ENCODE measurements at places on chromosomes 5 and 9.

GRCh38 chr5:88679638-88680037 lies 203.3 kb downstream of the MEF2C start:
- no peak for DNase-seq

GRCh38 chr9:118575341-118576070 lies 793.7 kb downstream of the BRINP1 start:
- no peak for DNase-seq

DNA sequence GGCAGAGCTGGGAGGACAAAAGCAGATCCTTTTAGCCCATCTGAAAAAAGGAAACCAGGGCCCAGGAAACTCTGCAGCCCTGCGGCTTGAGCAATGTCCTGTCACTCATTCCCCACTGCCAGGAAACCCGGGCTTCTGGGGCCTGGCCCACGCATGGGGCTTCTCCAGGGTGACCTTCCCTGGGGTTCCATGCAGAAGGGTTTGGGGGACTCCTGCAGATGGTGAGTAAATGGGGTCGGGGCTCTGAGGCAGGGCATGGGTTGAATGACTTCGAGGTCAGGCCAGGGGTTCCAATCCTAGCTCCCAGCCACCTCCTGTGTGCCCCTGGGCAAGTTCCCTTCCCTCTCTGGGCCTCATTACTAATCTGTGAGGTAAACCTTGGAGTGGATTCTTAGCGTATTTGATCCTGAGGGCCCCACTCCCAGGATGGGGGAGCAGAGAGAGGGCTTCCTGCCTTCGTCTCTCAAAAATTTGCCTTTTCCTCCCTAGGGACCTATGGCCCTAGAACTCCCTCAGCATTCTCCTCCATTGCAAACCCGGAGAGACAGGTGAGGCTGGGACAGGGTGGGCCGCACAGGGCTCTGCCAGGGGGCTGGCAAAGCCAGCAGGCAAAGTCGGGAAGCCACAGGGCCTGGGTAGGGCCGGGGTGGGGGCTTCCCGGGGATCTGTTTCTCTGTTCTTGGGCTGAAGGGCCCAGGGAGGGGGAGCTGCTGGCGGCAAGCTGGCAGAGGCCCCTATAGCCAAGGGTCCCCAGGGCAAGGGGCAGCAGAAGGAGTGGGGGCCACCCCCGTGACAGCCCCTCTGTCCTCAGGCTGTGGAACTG lies 25.8 kb downstream of the ADGRD2 start:
- no peak for DNase-seq

GRCh38 chr9:134984372-134985265 lies 66.9 kb upstream of the FCN1 start:
- DNase-seq, result no peak

- DNase-seq, result no peak
Observed at GRCh38 chr5:64384765-64385164, 121.0 kb upstream of the RGS7BP start.

GRCh38 chr5:115471345-115472063 lies 73.1 kb downstream of the FEM1C start:
- peak; percentile 16 for DNase-seq

DNA sequence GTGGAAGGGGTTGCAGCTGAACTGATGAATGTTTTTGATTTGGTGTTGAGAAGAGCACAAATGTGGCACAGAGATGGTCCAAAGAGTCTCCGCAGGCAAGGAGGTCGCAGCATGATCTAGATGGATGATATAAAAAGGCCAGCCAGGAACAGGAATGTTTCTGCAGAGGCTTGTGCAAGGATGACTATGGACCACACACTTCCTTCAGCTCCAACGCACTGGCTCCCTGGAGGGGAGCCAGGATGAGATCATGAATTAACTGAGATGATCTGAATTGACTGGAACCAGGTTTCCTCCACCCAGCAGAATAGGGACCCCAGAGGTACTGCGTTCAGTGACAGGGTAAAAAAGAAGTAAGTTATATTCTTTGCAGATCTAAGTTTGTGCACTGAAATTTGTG lies 89.0 kb downstream of the ARSB start:
- peak; percentile 62 for DNase-seq

DNA sequence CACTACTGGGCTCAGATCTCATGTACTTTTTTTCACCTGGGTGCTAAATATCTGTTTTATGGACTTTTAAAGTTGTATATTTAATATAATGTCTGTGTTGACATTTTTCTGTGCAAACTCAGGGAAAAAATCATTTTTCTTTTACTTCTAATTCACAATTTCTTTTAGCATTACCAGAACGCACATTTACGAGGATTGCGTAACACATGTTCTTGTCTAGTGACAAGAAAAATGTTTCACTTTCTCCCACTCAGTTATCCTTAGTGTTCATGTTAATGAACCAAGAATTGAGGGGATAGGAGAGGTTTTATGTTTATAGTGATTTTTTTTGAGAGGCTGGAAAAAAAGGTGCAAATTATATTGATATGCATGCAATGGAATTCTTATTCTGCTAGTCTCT lies 86.3 kb upstream of the PJA2 start:
- no peak for DNase-seq

DNA sequence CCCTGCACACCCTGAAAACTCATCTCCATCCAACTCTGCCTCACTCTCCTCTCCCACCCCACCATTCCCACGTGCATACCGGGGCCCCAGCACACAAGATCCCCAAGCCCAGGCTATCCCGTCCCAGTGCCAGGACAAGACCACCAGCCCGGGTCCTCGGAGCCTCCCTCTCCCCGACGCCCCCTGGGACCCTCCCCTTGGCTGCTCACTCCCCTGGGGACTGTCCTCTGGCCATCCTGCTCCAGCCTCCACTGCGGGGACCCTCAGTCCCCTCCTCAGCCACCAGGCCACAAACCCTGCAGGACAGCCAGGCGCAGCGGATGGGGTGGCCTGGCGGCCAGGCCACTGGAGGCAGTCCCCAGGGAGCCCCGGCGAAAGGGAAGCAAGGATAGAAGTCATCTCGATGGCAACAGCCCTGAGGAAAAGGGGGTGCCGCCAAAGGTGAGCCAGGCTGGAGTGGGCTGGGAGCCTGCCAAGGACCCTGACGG lies 62.8 kb downstream of the C9orf50 start:
- no peak for DNase-seq

DNA sequence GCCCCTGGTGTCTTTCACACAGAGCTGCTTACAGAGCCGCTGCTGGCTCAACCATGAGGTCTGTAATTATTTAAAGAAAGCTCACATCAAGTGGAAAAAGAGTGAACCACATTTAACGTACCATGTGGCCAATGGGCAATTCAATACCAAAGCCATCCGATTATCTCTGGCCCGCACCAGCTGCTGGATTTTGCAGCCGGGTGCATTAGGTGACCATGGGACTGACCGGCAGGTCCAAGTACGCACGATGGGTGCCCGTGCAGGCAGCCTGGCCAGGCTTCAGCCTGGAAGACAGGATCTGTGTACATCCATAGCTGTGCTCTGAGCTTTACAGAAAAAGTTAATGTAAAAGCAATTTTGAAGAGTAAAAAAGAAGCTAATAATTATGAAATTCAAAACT lies 20.5 kb downstream of the PPARGC1B start:
- no peak for DNase-seq

- no peak for DNase-seq
Observed at GRCh38 chr5:51881901-51882300, 498.7 kb downstream of the ISL1 start.

- peak; percentile 86 for DNase-seq
Observed at GRCh38 chr9:706606-707459, 134.7 kb upstream of the DMRT1 start.

GRCh38 chr5:127492854-127493738 lies 24.3 kb upstream of the PRRC1 start:
- peak; percentile 40 for DNase-seq

DNA sequence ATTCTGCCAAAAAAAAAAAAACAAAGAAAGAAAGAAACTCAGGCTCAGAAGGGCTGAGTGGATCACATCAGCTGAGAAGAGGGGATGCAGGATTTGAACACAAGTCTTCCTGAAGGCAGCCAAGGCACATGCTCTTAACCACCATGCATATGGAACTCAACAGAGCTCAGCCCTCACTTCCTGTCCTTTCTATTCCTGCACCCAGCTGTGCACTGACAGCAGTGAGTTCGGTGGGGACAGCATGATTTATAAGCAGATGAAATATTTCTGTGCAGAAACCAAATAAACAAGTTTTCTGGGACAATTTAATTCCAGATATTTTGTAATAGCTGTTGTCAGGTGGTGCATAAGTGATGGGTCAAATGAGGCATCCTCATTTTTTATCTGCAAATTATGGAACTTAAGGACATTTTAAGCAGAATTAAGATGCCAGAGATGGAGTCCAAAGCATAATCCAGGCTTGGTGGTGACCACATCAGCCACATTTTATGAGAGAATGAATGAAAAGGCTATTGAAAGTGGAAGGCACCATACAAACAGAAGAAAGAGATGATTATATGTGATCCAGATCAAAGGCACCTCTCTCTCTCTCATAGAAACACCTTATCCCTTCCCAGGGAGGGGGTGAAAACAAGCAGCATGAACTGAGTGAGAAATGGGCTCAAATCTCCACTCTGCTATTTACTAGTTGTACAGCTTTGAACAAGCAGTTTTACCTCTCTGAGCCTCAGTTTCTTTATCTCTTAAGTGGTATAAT lies 303.6 kb upstream of the MSX2 start:
- DNase-seq, result no peak

DNA sequence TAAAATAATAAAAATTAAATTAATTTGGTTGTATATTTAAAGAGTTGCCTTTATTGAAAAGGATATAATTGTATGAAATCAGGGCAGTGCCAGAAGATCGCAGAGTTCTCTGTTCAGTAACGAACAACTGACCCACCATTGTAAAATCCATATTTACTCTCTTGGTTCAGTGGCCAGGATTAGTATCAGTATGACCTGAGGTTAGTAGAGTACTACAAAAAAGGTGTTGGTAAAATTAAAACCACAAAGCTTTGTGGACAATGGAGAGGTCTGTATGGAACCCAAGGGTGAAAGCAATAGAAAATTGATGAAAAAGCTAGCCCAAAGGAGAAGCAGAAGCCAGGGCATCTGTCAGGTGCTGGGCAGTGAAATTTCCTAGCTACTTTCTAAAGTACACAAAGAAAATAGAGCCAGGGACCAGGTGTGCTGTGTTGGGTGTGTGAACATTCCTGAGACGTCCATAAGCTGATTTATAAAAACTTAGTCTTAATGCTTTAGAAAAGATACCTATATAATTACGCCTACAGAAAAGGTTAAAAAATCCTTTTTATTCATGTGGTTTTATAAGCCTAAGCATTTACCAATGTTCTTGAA lies 159.5 kb downstream of the AOPEP start:
- DNase-seq, result no peak

DNA sequence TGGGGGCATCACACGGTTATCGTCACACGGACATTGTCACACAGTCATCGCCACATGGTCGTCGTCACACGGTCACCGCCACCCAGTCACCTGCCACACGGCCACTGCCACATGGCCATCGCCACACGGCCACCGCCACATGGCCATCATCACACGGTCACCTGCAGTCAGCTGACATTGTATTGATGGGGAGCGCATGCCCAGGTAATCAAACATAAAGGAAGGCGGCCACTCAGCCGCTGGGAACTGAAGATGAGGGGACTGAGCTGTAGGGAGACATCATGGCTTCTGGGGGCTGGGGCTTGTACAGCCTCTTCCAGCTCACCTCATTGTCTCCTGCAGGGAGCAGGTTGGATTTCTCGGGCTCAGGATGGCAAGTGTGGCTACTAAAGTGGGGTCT lies 49.2 kb downstream of the MRPL36 start:
- no peak for DNase-seq

GRCh38 chr9:77569335-77569734 lies 78.8 kb downstream of the GNA14 start:
- no peak for DNase-seq

DNA sequence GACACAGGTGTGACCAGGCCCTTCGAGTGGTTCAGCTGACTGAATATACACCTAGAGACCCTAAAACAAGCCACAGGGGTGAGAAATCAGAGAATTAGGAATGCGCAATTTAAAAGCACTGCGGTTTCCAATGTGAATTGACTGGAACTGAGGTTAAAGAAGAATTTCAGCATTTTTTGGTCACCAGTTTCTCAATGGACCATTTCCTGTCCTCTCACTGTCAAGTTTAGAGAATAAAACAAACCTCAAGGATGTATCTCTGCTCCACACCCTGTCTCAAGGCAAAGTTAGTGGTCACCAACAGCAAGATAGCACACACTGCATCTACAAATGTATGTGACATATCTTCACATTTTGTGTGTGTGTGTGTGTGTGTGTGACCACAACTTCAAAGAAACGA lies 143.8 kb upstream of the MAP3K1 start:
- DNase-seq, result no peak

DNA sequence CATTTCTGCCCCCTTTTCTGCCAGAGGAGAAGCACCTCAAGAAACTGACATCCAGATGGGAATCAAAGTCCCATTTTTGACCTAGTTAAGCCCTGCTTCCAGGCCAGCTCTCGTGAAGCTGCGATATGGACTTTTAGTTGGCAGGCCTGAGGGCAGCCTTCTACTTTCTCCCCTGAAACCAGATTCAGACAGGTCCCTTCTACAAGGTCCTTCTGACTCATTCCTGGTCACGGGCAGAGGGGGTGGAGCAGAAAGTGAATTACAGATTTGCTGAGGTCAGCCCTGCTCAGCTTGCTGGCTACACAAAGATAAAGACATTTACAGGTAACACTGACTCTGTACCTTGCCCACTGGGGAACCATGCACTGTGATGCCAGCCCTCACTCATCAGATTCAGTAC lies 52.8 kb upstream of the TUT7 start:
- DNase-seq, result peak; percentile 10

GRCh38 chr5:76763136-76763535 lies 47.2 kb downstream of the F2R start:
- DNase-seq, result no peak

- DNase-seq, result no peak
Observed at GRCh38 chr5:133082128-133082527, 30.3 kb downstream of the HSPA4 start.

- no peak for DNase-seq
Observed at GRCh38 chr5:156394642-156395305, 67.8 kb downstream of the SGCD start.

GRCh38 chr9:124932333-124932732 lies 8.6 kb downstream of the GOLGA1 start:
- no peak for DNase-seq

GRCh38 chr5:155844542-155844941 lies 482.4 kb upstream of the SGCD start:
- no peak for DNase-seq

- DNase-seq, result peak; percentile 67
Observed at GRCh38 chr9:4604678-4605095, 57.4 kb upstream of the PLPP6 start.

GRCh38 chr5:175148636-175149172 lies 295.3 kb downstream of the DRD1 start:
- DNase-seq, result no peak

GRCh38 chr9:86669422-86669821 lies 277.9 kb downstream of the GAS1 start:
- DNase-seq, result no peak

DNA sequence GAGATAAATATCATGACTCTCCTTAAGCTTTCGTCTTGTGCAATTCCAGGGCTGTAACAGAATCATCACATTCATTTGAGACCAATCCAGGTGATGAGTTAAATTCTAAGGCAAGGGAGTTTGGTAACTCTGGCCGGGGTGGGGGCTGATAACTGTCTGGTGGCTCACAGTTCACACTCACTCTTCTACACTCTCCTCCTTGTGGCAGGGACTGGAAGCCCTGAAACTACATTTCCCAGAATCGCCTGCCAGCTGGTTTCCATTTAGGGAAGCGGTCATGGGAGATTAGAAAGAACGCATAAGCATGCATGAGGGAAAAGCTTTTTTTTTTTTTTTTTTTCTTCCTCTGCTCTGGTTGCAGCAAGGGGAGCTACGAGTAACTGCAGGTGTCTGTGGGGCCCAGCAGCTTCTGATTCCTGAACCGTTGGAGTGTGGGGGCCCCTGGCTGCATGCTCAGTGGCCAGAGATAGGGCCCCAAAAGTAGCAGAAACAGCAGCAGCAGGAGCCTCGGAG lies 154.8 kb upstream of the TBC1D2 start:
- peak; percentile 90 for DNase-seq
